Inflammatory macrophage treated with lipopolysaccharide for 4 hours (primary cell): ENCODE measurements at places on chromosomes 4 and X.

- peak; percentile 92 for DNase-seq
These were observed 56.8 kb downstream of the LGI2 start for GRCh38 chr4:24973747-24974601.

GRCh38 chr4:121873604-121874003 lies 3.3 kb upstream of the BBS7 start:
- DNase-seq = peak; percentile 18

DNA sequence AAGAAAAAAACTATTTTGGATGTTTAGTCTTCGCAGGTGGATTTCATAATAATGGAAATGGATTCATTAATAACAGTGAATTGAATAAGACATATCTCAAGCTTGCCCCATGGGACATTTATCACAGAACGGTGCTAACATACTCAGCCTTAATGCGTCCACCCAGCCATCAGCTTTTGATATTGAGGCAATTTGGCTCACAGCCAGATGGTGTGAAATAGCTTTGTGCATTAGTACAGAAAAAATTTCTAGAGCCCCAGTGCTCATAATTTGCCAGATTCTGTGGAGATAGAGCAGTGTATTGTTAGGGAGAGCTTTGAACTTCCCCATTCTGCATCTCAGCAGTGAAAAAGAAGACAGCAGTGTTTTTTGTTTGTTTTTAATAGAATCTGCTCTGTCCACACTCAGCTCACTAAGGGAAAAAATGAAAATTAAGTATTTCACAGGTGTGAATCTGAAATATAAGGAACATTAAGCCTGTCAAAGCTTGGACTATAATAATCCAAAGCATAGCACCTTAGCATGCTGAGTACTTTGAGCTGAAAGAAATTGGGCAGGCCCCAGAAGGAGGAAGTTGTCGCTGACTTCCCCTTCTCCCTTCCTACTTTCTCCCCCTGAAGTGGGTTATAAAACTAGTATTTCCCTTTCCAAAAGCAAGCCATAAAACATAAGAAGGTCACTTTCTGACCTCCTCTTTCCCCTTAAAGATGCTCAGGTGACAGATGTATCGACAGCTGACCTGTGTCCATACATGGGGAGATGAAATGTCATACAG lies 295.8 kb downstream of the MAGEB5 start:
- DNase-seq = no peak

GRCh38 chr4:110907801-110908313 lies 285.0 kb upstream of the PITX2 start:
- no peak for DNase-seq
